ENCODE measurements at places on chromosomes 11 and 22.

- no peak for DNase-seq
Observed at GRCh38 chr11:23569134-23569533, 708.9 kb upstream of the CCDC179 start.

GRCh38 chr11:122784325-122784955 is 53.9 kb upstream of the CRTAM start:
- DNase-seq = no peak

- DNase-seq = no peak
Observed at GRCh38 chr11:35041070-35041554, 97.9 kb upstream of the CD44 start.

DNA sequence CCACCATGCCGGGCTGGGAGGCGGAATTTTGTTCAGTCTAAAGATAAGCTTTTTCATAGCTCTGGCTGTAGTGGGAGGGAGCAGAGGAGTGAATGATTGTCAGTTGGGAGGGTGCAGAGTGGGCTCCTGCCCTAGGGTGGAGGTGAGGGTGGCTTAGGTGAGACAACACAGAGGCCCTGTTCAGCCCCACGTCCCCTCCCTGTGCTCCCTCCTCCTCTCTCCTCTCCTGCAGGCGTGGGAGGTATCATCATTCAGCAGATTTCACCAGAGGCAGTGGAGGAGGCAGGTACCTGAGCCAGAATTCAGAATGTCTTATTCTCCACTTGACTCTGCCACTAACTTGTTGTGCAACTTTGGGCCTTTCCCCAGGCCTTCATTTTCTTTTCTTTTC is 1.7 kb upstream of the THRSP start:
- DNase-seq = no peak

- DNase-seq = no peak
Observed at GRCh38 chr22:45381348-45381747, 32.1 kb downstream of the SMC1B start.

GRCh38 chr22:44026630-44027511 is 2.8 kb downstream of the PARVB start:
- DNase-seq = peak; percentile 43

- DNase-seq = no peak
Observed at GRCh38 chr11:94877443-94878200, 95.7 kb downstream of the CWC15 start.

DNA sequence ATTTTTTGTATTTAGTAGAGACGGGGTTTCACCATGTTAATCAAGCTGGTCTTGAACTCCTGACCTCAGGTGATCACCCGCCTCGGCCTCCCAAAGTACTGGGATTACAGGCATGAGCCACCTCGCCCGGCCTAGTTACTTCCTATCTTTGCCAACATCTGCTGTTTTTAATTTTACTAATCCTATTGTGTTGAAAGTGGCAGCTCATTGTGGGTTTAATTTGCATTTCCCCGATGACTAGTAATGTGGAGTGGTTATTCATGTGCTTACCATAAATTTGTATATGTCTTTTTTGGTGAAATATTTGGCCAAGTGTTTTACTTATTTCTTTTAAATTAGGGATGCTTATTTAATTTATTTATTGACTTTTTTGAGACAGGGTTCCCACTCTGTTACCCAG is 74.2 kb upstream of the SLC25A18 start:
- DNase-seq = no peak

- no peak for DNase-seq
Observed at GRCh38 chr11:116519499-116519898, 253.3 kb downstream of the BUD13 start.

DNA sequence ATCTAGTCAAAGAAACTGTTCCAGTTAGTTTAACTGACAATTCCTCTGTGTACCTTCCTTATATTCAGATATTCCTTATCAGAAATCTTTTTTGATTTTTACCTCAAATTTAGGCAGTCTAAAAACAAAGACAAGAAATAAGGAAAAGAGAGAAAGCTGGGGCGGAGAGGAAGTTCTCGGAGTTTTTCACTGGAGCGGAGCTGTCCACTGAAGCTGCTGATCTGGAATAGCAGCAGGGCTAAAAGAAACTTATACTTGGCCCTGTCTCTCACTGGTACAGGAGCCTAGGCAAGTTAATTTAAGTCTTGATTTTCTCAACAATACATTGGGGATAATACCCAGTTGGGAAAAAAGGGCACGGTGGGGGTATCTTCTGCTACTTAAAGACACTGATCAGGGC is 59.2 kb upstream of the CYP2D6 start:
- DNase-seq = no peak

DNA sequence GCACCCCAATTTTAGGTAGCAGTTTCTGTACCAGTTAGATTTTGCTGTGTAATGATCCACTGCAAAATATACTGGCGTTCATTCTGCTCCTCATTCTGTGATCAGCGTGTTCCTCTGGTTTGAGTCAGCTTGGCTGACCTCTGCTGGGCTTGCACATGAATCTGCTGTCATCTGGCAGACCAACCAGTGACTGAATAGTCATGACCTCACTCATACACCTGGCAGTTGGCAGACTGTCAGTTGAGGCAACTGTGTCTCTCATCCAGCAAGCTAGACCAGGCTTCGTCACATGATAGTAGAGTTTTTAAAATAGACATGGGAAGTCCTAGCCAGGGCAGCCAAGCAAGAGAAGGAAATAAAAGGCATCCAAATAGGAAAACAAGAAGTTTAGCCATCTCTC is 316.3 kb upstream of the LARGE1 start:
- DNase-seq = no peak

DNA sequence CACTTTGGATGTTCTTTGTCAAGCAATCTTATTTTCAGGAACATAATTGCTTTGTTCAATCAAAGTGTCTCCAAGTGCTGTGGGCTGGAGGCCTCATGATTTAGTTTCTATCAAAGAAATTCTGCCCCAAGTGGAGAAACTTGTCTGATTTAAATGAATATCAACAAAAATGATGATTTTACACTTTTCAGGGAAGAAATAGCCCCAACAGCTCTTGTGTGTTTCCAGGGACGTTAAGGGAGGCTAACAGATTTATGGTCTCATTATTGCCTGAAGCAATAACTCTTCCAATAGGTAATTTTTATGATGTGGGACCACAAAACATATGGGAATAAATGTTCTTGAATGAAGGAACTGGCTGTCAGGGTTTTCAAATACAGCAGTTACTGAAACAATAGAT is 699.1 kb downstream of the FAM181B start:
- no peak for DNase-seq

DNA sequence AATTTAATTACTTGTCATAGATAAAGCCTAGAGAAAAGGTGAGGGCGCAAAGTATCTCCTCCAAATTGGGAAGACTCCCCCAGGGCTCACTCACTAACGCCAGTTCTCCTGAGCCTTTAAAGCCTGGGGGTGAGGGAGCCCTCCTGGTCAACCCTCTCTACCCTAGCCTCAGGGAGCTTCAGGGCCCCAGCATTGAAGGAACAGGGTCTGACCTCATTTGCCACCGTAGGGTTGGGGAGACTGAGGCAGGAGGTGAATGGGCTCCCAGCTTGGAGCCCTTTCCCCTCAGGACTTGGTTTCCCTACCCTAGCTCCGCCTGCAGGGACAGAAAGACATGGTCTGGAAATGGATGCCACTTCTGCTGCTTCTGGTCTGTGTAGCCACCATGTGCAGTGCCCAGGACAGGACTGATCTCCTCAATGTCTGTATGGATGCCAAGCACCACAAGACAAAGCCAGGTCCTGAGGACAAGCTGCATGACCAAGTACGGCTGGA is 1.7 kb downstream of the FOLR2 start:
- DNase-seq = no peak

DNA sequence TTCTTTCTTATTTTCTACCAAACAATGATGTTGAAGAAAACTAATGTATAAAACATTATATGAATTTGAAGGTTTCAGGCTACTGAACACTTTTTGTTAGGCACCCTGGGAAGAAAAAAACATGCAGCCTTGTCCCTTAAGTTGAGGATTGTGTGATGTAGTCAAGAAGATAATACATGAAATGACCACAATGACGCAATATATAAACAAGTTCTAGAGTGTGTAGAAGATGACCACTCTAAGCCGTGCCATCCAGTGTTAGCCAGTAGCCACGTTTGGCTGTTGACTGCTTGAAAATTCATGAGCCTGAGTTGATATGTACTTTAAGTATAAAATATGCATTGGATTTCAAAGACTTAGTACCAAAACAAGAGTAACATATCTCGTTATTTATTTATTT is 16.2 kb downstream of the SWAP70 start:
- DNase-seq = no peak

DNA sequence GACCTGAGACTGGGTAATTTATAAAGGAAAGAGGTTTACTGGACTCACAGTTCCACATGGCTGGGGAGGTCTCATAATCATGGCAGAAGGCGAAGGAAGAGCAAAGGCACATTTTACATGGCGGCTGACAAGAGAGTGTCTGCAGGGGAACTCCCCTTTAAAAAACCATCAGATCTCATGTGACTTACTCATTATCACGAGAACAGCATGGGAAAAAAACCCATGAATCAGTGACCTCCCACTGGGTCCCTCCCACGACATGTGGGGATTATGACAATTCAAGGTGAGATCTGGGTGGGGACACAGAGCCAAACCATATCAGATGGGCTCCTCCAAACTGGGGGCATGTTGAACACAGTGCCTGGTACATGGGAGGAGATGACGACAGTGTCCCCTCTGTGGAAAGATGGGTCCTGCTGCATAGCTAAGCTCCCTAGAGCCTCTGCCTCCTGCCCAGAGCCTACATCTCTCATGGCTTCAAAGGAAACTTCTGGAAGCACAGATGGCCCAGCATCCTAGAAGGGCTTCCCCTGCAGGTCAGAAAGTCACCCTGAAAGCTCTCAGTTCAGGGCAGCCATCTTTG is 46.1 kb downstream of the MYEOV start:
- peak; percentile 8 for DNase-seq

Data from activated CD4-positive, alpha-beta T cell treated with anti-CD3 and anti-CD28 coated beads, Interleukin-2, amount 50 U/mL, for 4 hours (primary cell).